ENCODE measurements at places on chromosomes 13 and 19.

DNA sequence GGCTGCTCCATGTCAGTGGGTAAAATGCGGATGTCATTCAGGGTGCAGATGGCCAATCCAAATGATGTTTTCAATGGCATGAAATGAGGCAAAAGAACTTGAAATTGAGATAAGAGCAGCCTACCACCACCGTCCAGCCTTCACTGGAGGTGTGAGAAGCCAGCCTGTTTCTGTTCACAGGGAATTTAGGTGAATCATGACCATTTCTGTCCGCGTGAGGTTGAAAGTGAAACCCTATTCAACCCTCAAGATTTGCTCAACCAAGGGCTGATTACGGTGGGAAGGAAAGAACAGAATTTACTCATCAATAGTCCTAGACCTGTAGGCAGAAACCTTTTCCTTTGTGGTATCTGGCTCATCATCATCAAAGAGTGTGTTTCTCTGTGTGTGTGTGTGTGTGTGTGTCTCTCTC is 370.7 kb downstream of the COG6 start:
- DNase-seq, result no peak

DNA sequence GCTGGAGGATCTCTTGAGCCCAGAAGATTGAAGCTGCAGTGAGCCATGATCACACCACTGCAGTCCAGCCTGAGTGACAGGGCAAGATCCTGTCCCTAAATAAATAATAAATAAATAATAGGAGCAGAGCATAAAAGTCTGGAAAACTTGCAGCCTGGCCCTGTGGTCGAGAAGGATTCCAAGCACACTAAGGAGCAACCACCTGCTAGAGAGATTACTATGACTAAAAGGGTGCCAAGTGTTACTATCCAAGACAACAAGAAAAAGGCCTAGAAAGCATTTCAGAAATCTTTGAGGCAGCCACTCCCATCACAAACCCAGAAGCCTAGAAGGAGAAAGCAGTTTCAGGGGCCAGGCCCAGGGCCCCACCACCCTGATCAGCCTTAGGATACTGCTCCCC is 46.1 kb downstream of the LHFPL6 start:
- DNase-seq, result no peak

- DNase-seq, result no peak
Observed at GRCh38 chr13:20301403-20302071, 69.4 kb upstream of the GJB6 start.

GRCh38 chr19:12092065-12092867 is 27.7 kb downstream of the ZNF844 start:
- DNase-seq, result peak; percentile 85
